CD8-positive, alpha-beta T cell (primary cell): ENCODE measurements at places on chromosomes 13 and 19.

- no peak for DNase-seq
Measured at GRCh38 chr13:91576590-91576989, 178.2 kb downstream of the GPC5 start.

DNA sequence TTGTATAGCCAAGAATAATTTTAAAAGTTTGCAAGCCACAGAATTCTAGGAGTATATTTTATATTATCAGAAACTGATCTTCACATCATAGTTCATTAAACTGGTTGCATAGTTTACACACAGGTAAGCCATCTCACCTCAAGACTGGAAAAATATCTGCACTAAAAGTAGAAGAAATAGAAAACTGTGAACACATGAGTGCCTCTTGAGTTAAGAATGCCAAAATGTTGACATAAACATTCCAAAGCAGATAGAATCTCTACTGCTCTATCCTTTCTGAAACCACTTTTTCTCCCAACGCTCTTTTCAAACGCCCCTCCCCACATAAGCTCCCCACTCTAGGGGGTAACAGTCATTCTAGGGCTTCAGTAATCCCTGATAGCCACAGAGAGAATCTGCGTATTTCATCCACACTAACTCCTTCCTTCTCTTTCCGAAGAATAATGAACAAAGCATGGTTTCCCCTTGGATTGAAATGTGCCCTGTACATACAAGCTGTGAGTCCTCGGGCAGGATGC lies 201.5 kb downstream of the IRS2 start:
- DNase-seq: no peak

DNA sequence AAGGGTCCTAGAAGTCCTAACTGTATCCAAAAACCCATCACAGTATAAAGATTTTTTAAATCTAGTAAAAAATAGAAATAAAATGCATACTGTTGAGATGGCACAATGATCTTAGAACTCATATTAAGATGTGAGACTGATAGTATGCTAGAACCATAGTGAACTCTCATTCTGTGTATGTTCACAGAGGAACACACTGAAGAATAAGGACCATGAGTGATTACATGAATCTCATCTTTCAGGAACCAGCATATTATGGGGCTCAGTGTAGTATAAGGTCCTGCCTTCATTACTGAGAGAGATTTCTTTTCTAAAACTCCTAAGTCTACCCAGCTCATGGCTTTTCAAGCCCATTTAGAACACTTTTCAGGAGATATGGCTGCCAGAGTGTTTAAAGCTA lies 59.8 kb upstream of the RFC3 start:
- DNase-seq: no peak

DNA sequence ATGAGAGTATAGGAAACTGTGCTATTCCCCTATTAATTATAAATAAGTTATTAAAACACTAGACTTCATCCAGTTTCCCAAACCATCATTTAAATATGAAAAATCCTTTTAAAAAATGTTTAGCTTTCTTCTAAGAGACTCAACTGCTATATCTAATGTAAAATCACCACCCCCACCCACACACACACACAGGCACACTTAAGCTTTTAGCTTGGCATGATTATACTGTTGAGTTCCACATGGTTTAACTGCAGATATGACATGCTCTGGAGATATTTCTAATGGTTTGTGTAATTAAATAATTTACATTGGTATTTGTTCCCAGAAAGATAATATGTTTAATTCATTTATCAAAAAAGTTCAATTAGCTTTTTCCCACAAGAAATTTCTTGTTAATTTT lies 1700.1 kb upstream of the SLC10A2 start:
- DNase-seq: no peak

DNA sequence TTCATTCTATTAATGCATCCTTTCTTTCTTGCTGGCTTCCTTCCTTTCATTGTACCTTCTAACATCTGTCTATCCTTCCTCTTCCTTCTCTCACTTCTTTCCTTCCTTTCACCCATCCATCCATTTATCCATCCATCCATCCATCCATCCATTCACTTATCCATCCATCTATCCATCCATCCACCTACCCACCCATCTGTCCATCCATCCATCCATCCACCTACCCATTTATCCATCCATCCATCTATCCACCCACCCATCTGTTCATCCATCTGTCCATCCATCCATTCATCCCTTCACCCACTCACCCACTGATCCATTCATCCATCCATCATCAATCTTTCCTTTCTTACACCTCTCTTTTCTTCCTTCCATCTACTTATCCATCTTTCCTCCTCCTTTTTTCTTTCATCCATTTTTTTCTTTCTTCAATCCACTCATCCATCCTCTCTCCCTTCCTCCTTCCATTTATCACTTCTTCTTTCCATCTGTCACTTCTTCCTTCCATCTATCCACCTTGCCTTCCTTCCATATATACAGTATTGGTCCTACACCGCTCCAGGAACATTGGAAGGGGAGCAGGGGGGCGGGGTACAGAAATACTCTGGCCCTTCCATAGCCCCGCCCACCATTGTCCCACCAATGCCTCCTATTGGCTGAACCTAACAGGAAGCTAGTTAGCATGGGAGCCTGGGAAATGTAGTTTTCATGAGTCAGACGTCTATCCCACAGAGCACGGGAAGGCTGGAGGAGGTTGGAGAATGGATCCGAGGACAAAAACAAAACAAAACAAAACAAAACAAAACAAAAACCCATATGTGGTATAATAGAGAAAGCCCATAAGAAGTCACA lies 45.9 kb downstream of the MBD3L1 start:
- DNase-seq: no peak

- DNase-seq: peak; percentile 59
Measured at GRCh38 chr13:74136084-74136658, 2.0 kb upstream of the KLF12 start.

- DNase-seq: no peak
Measured at GRCh38 chr19:4671185-4671851, 1.2 kb upstream of the MYDGF start.

DNA sequence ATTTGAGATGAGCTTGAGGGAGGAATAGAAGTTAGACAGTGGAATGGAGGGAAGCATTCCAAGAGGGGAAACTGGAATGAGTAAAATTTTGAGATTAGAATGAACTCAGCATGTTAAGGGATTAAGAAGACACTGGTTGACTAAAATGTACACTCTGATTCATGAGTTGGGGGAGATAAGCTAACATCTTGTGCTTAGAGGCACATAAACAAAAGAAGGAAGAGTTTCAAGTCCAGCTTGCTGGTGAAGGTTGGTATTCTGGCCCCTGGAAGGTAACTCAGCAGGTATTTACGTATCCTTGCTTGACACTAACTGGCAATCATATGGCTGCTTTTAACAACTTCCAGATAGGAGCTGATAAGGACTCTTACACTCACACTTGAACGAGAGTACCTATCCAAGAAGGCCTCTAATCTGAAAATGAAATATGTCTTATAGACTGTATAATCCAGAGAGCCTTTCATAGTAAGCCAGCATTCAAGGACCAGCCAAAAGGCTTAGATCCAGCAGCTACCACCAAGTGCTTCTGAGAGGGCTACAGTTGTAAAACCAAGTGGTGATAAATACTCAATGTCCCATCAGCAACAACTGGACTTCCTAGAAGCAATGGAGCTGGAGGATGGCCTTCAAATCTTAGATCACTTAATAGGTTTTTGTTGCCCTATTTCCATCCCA lies 149.7 kb upstream of the SERP2 start:
- no peak for DNase-seq

DNA sequence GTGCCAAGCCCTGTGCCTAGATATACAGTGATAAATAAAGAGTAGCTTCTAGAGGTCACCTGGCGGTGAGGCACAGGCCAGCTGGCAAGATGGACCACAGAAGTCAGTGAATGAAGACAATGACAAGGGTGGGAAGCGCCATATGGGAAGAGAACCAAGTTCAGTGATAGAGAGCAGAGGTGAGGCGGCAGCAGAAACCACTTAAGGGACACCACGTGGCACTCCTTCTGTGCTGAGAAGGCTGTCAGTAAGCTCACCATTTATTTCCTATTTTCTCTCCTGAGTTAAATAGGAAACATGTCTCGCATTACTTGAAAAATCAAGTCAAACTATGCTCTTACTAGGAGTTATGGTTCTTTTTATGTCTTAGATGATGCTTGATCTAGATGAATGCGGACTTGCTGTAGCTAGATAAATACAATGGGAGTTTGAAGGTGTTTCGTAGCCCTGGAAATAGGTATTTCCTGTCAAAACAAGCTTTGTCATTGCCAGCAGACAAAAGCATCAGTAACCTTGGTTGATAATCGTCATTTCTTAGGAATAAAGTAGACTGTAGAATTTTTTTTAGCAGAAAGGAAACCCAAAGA lies 17.8 kb downstream of the ALOX5AP start:
- no peak for DNase-seq

DNA sequence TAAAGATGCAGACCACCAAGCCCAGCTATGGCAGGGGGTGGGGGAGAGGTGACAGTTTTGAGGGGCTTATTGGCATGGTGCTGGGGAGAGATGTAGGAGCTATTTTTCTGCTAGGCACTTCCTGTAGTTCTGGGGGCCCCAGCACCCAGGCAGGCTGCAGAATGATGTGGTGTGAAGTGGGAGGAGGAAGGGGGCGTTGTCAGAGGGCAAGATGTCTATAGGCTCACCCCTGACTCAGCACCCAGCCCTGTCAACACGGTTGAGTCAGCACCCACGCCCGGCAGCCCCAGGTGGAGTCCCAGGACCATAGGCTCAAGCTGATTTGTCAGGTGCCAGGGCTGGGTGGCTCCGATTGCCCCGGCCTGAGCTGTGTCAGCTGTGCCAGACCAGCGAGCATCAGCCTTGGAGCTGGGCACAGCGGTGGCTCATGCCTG lies 5.8 kb downstream of the KLF2 start:
- DNase-seq: peak; percentile 98

DNA sequence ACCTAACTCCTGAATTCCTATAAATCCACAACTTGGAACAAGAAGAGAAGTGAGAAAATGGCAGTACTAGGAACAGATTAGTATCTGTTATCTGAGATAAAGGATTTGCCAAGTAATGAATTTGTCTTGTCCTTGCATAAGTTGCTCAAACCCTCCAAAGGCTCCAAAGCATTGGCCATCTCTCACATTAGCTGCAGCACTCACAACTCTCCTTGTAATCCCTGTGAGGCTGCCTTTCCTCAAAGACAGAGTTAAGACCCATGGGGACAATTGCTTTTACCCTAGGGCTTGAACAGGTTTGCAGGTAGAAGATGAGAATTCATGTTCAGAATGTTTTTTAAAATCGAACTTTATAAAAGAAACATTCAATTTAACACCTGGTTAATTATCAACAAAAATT lies 1702.2 kb downstream of the EFNB2 start:
- no peak for DNase-seq

GRCh38 chr13:101868585-101869469 lies 416.4 kb downstream of the ITGBL1 start:
- no peak for DNase-seq

DNA sequence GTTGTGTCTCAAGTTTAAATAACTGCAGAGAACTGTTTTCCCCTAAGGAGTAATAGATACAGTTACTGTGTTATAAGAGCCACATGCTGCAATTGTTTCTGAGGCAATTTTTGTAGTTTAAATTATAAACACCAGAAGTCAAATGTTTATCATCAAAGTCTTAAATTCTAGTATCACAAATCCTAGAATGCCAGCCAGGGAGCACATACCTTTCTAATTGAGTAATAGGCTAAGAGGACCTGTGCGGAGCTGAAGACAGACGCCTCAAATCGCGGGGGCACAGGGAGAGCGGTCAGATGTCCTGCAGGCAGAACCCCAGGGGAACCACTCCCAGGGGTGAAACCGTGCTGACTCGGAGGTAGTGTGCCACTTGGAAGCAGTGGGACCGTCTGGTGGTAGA lies 65.2 kb upstream of the TNFRSF19 start:
- no peak for DNase-seq

DNA sequence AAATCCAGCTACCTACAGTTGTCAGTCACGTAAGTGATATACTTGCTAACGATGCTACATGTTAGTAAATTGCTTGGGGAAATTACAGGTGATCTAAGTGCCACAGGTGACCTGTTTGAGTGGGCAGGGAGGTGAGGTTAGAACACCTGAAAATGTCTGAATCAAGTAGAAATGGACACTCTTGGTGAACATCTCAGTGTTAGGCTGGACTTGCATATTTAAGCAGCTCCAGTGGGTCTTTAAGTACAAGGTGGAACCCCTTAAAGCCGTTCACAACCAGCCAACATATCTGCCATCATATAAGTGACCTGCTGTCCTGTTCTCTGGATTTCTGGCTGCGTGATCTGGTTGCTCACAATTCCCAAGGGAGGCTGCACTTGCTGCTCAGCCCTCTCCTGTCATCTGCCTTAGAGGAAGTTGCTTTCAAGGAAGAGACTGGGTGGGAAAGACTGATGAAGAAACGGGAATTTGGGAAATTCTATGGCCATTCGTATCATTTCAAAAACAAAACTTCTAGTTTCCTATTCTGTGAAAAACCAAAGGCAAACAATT lies 244.0 kb downstream of the DCLK1 start:
- no peak for DNase-seq

GRCh38 chr13:91241221-91241933 lies 106.1 kb upstream of the MIR17HG start:
- DNase-seq: no peak

GRCh38 chr19:10290876-10291553 lies 1.3 kb downstream of the ICAM5 start:
- peak; percentile 65 for DNase-seq

DNA sequence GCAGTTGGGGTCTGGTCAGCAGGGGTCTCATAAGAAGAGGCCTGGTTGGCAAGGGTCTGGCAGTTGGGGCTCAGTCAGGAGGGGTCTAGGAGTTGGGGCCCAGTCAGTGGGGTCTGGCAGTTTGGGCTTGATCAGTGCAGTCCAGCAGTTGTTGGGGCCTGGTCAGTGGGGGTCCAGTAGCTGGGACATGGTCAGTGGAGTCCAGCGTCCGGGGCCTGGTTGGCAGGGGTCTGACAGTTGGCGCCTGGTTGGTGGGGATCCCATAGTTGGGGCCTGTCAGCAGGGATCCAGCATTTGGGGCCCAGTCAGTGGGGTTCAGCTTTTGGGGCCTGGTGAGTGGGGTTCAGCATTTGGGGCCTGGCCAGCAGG lies 60.5 kb upstream of the TPM4 start:
- no peak for DNase-seq

DNA sequence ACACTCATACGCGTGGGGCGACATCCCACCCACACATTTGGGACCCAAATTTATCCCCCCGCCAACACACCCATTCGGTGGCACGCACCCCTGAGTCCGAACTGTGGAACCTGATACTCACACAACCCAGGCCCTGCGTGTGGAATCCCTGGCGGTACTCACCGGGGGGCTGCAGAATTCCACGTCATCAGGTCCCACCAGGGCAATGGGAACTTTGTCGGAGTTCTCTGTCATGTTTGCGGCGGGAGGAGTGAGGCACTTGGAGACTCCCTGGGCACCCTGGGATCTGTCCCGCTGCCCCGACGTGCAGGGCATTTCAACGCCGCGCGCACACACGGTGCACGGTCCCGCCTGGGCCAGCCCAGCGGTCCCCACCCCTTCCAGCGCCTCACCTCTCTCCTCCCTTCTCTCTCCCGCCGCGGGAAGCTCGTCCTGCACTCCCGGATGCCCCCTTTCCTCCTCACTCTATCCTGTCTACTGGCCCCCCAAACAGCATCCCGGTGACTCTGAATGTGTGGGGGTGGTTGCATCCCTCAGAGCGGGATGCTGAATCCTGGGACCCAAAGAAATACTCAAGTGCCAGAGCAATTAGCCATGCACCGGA lies at the start of gene CNMD:
CNMD (minus strand) TSS at position 353 of the 604 bp plus-strand sequence; CDS start at position 234, 119 bp downstream.
- no peak for DNase-seq
